Left kidney (tissue), 8 donors: ENCODE measurements at places on chromosomes 11 and 22. TPM values are rescaled to one million over a fixed set of nuclear protein-coding genes. Genes with fewer than 3 reads are reported as not detected.

DNA sequence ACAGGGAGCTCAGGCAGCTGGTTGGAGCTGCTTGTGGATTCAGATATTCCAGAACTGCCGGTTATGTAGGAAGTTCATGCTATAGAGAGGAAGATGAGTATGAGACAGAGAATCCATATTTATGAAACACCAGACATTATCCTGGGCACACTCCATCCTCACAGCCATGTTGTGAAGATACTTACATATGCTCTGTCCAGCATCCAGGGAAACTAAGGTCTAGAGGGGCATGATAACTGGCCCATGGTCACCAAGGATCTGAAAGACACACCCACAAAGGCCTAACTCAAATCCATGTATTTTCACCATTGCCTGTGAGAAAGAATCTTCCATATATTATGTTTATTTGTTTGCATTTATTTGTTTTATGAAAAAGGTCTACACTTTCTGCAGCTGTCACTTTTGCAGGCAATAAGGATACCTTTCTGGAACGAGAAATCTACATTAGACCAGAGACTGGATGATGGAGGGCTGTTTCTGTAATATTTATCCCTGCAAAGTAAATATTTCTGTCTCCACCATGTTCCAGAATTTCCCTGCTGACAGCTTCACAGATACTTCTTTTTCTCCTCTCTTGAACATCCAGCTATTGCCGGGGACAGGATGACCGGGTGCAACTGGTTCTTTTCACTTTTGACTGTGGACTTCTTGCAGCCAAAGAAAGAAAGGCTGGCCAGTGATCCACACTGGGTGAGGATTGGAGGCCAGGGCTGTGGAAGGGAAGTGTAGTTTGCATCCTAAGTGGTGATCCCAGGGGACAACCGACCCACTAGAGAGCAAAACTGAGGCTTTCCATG is 145.9 kb upstream of the NAV2 start:
- no peak for DNase-seq

DNA sequence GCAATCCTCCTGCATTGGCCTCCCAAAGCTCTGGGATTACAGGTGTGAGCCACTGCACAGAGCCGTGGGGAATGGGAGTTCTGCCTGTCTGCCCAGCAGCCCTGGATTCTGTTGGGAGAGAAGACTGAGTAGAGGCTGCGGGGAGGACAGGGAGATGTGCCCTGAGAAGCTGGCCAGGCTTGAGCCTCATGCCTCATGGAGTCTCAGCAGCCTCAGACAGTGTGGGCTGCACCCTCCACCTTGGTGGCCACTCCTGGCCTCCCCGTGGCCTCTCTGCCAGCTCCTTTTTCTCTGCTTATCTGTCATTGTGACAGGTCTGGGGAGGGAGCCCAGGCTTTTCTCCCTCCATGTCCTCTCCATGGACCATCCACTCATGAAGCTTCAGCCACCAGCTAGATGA is 43.2 kb downstream of the DKK3 start:
- no peak for DNase-seq

GRCh38 chr11:125504580-125504979 is 8.5 kb upstream of the FEZ1 start:
- DNase-seq, result no peak

GRCh38 chr11:25734591-25735211 is 597.2 kb upstream of the ANO3 start:
- peak; percentile 38 for DNase-seq

GRCh38 chr11:13698132-13698531 is 29.7 kb downstream of the FAR1 start:
- no peak for DNase-seq

The SCARF2 gene
- polyA plus RNA-seq, result 15.7 TPM

- DNase-seq, result peak; percentile 90
These were observed 2.1 kb downstream of the WEE1 start for GRCh38 chr11:9575260-9576240.

- no peak for DNase-seq
These were observed 465.3 kb downstream of the BRD1 start for GRCh38 chr22:49362211-49362839.

GRCh38 chr22:50713008-50713385 is 25.0 kb upstream of the ACR start:
- no peak for DNase-seq

DNA sequence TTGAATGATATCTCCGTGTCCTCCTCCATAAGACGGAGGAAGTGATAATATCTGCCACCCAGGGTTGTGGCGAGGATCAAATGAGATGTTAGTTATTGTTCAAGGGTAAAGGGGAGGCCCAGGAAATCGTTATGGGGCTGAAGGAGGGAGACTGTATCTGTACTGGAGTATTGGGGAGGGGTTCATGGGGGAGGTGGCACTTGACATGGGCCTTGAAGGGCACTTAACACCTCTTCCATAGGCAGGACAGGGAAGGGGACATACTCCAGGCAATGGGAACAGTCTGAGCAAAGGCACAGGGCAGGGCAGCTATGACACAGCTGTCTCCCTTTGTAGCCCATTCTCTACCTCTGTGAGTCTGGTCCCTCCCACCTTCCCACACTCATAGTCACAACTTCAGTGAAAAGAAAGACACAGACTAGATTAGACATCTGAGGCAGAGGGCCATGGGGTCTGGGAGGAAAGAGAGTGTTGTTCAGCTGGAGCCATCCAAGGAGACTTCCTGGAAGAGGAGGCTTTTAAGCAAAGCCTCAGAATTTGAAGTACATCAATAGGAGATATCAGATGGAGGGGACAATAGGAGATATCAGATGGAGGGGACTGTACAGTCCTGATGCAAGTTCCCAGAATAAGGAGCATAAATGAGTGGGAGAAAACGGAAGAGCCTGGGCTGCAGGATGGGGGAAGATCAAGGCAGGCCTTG is 15.8 kb upstream of the DGKZ start:
- DNase-seq, result no peak

DNA sequence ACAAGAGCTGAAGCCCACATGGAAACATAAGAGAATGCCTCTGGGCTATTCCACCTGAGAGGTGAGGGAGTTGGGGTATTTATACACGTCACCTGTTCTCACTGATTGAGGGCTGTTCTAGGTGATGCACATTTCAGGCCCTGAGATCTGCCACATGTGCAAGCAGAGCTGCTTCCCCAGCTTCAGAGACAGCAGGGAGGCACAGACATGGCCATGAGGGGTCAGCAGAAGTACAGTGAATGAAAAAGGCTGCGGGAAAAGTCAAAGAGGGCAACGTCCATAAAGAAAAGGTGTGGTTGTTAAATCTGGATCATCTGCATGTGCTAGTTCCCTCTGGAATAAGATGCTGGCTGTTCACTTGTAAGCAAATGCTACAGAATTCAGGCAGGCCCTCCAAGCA is 75.4 kb downstream of the GAB4 start:
- DNase-seq, result no peak

The ANO3 gene
- polyA plus RNA-seq, result 3.0 TPM

- DNase-seq, result no peak
These were observed 9.1 kb upstream of the TUB start for GRCh38 chr11:8071616-8072581.

GRCh38 chr11:118911113-118911879 is 14.4 kb downstream of the BCL9L start:
- no peak for DNase-seq

The HORMAD2 gene
- not detected for polyA plus RNA-seq

DNA sequence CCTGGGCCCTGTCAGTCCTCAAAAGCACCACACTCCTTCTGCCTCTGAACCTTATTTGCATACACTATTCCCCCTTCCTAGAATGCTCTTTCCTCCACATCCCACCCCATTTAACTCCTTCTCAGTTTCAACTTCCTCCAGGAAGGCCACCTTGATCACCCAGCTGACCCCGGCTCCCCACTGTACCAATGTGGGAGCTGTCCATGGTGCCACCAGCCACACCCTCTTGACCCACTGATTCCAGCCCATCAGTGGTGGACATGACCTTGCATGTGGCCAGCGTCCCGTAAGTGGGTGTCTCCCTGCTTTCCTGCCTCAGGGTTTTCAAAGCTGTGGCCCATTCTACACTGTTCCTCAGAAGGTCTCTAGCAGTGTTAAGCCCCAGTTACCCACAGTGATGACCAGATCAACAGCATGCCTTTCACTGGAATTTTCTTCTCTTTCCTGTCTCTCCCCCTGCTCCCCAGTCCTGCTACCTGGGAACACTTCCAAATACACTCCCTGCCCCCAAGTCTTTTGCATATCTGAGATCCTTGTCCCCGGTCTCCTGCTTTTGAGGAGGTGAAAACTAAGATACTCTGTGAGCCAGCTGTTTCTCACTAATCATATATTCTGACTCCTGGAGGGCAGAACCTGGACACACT is 346.6 kb downstream of the MN1 start:
- no peak for DNase-seq

DNA sequence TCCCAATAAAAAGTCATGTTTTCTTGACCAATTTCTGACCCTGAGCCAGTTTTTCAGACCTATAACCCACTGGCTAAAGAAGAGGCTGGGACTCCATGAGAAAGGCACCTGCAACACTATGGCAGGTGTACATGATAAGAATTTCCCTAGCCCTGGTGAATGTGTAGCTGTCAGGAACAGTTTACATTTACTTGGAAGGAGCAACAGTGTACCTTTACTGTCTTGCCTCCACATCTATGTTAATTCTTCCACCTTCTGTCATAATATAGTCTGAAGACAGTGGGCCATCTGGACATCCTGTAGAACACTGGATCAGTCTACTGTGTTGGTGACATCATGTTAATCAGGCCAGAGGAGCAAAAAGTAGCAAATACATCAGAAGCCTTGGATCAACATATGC is 72.1 kb upstream of the CD82 start:
- no peak for DNase-seq

- no peak for DNase-seq
These were observed 617.1 kb downstream of the BRD1 start for GRCh38 chr22:49210606-49211005.

DNA sequence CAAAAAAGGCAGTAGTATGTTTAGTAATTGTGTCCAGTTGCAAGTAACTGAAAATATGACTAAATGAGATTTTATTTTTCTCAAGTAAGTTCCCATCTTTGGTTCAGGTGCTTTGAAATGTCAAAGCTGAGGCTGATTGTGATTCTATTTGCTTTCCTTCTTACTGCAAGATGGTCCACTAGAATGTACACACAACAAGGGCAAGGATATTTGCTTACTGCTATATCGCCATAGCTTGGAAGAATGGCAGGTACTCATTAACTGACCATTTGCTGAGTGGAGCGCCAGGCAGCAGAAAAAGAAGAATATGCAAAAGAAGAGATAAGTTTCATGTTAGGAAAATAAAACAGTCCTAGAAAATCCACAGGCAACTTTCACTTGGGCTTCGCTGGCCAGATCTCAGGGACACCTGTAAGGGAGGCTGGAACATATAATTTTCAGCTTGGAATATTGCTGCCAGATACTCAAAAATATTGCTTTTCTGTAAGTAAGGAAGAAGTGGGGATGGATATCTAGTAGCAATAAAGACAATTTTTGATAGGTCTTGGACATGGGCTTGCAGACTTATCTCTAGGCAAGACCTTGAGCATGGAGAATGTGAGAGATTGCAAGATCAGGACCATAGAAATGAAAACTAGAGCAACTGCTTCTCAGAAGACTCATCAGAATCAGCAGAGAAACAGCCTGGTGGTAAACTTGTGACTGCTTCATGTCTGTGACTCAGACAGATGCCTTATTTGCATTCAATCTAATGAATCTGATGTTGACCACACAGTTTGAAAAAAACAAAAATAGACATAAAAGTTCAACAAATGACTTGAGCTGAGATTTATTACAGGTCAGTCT is 44.8 kb upstream of the OR9Q1 start:
- no peak for DNase-seq

- peak; percentile 24 for DNase-seq
These were observed 86.3 kb upstream of the BLID start for GRCh38 chr11:122202161-122202950.
